Stimulated activated CD8-positive, alpha-beta memory T cell treated with anti-CD3 and anti-CD28 coated beads, Interleukin-4, amount 100 ng/mL, for 1 hour (primary cell): ENCODE measurements at places on chromosomes 5 and 9.

DNA sequence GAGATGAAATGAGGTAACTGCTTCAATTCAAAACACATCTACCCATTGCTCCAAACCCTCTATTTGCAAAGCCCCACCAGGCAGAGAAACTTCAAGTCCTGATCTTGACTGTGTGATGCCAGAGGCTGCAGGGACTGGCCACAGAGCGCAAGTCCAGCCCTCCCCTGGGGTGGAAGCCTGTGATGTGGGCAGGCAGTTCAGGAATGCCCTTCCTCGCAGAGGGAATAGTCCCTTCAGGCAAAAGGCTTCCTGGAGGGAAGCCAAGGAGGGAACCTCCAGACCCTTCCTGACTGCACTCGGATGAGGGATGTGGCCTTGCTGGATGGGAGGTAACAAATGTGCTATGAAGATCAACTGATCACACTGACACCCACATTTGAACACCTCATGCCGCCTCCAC, 131.2 kb downstream of the SLIT3 start:
- no peak for DNase-seq

GRCh38 chr5:59829386-59829785, 64.1 kb downstream of the PDE4D start:
- DNase-seq = no peak

GRCh38 chr5:9497347-9497746, 48.5 kb downstream of the SEMA5A start:
- no peak for DNase-seq

- no peak for DNase-seq
Observed at GRCh38 chr5:50724262-50724661, 57.8 kb downstream of the PARP8 start.

- DNase-seq = no peak
Observed at GRCh38 chr9:99359336-99359735, 137.3 kb downstream of the SEC61B start.

- no peak for DNase-seq
Observed at GRCh38 chr9:91560301-91560700, 136.7 kb upstream of the NFIL3 start.

GRCh38 chr5:149887622-149888183, 56.9 kb downstream of the PDE6A start:
- no peak for DNase-seq

DNA sequence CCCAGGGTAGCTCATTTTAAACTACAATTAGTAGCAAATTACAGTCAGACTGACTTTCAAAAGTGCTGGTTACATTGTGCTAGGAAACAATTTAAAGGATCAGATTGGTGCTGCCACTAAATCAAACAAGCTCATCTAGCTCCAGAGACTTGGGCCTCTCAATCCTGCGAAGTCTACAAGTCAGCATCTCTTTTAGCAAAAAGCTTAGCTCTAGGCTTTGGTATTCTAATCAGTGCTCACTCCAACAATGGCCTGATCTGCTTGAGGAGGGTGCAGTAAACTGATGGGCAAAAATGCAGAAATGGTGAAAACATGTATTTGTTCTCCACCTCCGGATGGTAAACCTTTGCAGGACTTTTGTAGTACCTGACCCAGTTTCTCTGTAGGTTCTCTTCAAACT, 47.0 kb upstream of the SEMA6A start:
- DNase-seq = no peak

GRCh38 chr5:10649666-10650380, 86.0 kb downstream of the ANKRD33B start:
- DNase-seq = no peak

DNA sequence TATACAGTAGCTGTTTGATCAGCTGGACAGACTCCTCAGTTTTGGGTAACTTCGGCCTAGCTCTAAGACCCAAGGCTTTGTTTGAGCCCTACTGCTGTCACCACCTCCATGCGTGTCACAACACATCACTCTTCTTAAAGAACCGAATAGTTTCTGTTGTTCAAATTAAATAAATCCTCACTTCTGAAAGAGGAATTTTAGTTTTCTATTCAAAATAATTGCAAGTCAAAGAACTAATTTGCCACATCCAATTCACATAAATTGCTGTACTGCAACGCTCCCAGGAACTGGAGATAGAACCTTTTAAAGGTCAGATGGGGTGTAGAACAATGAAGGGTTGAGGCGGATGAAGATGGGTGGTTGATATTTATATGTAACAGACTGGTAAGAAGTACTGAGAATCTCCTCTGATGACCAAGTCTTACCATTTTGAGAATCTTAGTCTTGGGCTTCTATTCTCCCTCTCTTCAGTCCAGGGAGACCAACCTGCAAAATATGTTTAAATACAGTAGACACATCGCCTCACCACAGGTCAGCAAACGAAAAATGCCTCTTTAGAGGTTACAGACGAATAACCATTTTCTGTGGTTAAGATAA, 1.6 kb downstream of the NREP start:
- DNase-seq = no peak

DNA sequence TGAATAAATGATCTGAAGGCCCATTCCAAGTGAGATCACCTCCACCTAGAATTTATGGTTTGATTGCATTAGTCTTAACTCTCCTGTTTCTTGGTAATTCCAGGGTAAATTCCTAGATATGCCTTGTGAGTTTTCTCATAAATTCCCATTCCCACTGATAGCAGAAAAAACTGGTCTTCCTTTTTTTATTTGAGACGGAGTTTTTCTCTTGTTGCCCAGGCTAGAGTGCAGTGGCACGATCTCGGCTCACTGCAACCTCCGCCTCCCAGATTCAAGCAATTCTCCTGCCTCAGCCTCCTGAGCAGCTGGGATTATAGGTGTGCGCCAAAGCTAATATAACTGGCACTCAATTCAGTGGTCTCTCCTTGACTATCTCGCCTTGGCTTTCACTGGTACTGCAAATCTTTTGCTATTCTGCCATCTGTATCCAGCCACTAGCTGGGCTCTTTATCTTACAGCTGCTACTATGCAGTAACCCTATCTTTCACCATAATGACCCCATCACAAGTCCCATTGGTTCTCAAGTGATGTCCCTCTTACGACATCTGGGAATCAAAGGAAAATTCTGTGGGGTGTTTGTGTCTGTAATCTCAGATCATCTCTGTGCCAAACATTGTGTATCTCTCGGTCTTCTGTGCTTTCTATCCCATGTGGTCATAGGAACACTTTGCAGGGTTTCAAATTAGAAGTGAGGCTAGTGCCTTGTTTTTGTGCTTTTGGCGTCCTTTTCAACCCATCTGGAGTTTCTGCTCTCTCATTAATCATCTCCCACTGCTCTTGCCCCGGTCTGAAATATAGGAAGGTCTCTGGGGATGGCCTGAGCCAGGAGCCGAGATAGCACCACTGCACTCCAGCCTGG, 14.4 kb downstream of the HNRNPK start:
- no peak for DNase-seq

GRCh38 chr9:9574080-9574479, 1038.7 kb downstream of the PTPRD start:
- DNase-seq = no peak

GRCh38 chr5:55276771-55277170, 30.7 kb downstream of the DHX29 start:
- no peak for DNase-seq

DNA sequence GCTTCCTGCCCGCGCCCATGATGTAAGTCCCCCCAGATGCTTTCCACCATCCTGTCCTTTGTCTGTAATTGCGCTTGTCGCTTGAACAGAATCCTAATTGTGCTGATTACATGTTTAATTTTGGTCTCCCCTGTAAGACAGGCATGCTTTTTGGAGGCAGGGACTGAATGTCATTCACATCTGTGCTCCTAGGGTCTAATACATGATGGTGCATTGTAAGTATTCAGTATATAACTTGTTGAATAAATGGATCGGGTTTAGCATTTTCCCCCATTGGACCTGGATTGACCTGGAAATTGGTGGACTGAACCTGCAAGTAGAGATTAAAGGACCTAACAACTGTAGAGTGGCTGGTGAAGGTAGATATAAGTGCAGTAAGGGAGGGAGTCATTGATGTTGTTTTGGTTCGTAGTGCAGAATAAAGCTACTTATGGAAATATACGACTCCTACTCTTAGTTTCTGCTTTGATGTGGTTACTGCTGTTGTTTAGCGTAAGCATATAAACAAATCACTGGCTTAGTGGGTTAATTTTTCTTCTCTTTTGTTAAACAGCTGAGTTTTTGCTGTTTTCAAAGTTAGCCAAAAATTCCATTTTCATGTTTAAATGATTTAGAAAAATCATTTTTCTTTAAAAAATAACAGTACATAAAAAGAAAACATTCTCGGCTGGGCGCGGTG, 57.3 kb downstream of the TRIO start:
- no peak for DNase-seq

- no peak for DNase-seq
Observed at GRCh38 chr5:105530716-105531261, 1968.2 kb upstream of the NUDT12 start.

DNA sequence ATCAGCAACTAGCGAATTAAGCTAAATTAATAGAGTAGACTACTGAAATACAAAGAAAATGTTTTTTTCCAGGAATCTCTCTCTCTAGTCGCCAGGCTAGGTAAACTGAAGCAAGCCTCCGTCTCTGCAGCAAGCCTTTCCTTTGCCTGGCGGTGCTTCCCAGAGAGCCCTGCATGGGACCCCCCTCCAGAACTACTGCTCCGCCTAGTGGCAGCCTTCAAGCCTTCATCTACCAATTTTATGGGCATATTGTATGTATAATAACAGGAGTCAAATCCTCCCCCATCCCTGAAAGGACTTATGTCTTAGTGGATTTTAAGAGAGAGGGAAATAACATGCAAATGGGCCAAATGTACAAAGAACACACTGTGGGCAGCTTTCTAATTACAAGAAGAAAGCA, 241.9 kb downstream of the SAXO1 start:
- DNase-seq = no peak

GRCh38 chr5:28328681-28329080, 1290.3 kb upstream of the CDH9 start:
- no peak for DNase-seq

DNA sequence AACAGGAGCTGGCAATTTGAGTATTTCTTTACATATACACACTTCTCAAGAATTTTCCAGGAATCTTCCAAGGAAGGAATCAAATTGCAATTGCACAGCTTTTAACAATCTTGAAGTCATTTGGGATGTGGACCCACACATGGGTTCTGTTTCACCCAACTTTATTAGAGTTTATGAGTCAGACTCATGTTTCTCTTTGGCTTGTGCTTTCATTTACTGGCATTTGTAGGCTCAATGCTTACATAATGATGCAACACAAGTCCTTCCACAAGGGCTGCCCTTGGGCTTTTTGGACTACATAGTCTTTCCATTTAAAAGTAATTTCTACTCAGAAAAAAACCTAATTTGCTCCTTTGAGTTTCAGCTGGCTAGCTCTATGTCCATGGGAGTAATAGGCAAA, 4.6 kb upstream of the CDC37L1 start:
- no peak for DNase-seq

GRCh38 chr9:130998597-130999244, 10.3 kb upstream of the LAMC3 start:
- DNase-seq = no peak

DNA sequence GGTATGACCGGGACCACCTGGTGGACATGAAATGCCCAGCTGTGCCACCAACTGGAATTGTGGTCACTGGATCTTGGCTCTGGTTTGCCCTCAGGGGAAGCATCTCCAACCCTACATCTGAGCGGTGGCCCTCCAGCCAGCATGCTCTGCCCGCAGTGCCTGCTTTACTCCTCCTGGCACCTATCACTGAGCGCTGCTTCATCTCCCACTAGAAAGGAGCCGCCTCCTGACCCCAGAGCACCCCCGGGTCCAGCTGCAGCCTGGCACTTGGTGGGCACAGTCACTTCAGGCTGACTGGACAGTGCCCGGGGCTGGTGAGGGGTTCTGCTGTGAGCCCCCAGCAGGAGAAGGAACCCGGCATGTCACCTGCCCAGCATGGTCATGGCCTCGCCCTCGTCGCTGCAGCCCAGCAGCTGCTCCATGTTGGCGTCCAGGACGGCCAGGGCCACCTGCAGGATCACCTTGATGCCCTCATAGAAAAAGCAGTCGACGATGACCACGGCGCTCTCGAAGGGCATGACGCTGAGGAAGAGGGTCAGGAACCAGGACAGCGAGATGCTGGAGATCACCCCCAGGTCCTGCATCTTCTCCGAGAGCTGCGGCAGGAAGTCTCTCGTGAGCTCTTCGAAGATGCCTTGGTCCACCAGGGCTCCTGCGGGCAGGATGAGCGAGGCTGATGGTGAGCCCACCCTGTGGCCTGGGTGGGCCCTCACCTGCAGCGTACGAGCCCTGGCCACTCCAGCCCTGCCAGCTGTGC, 16.1 kb upstream of the MRNIP start:
- no peak for DNase-seq

DNA sequence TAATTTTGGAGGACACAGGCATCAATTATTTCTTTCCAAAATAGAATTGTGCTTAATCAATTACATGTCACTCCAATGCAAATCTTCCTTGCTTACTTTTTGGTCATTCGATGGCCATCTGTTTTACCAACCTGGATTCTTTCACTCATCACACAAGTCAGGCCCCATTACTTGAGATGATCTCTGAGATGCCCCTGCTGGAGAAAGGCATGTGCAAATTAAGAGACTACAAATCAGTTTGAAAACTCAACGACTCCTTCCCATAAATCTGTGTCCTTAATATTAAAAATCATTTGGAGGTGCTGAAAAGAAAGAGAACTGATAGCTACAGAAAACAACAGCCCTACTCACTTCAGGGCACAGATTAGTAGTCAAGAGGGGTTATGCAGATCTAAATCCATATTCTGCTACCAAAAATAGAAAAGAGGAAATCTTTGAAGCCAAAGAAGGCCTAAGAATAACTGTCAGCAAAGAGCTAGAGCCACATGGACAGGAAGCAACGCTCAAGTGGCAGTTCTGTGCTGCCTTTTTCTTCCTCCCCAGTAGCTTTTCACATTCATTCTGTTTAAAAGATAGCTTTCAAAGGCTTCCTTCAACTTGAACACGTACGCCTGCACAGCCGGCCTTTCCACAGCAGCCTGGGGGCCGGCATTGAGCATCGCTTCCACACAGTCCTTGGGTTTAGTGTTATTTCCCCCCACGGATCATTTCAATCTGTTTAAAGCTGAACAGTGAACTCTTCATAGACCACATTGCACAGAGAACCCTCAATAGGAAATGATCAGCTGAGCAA, 79.3 kb upstream of the MAP3K1 start:
- no peak for DNase-seq

- no peak for DNase-seq
Observed at GRCh38 chr9:129285979-129286772, 108.1 kb upstream of the IER5L start.
